ENCODE measurements at places on chromosomes 2 and 18.

DNA sequence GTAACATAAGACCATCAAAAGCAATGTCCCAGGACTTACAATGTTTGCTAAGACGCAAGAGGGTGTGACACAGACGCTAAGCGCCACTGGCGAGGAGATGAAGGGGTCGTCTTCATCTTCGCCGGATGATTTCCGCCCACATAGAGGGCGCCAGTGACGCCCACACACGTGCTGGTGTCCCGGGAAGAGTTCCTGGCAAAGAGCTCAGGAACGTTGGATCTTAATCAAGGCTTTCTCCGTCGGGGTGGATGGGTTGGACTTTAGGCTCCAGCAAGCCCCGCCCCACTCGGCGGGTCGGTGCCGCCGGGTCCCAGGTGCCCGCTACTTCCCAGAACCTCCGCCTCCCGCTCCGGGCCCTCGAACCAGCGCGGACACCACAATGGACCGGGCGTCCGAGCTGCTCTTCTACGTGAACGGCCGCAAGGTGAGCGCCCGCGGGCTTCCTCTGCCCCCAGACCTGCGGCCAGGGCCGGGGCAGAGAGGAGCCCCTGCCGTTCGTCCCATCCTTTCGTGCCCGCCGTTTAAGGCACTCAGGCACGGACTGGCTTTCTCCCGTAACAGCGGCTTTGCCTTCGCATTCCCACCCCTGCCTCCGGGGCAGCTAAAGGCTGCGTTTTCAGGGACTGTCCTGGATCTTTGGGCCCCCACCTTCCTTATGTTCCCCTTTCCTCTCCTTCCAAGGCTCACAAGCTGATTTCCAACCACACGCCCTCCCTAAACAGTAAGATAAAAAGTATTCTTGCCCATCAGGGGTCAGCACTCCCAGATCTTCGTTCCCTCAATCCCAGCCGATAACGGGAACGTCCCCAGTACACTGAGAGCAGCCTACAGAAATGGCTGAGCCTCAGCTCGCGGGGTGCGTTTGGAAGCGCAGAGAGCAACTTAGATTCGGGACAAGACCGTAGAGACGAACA, at the start of gene AOX1:
Gene AOX1, plus strand, starts transcription at position 285 of the 914 bp plus-strand sequence. Its CDS starts 95 bp downstream, at position 380.
- no peak for DNase-seq

- no peak for DNase-seq
Observed at GRCh38 chr2:235841863-235842262, 326.3 kb downstream of the GBX2 start.

- DNase-seq, result no peak
Observed at GRCh38 chr2:27322301-27322765, 564 bp downstream of the MPV17 start.

DNA sequence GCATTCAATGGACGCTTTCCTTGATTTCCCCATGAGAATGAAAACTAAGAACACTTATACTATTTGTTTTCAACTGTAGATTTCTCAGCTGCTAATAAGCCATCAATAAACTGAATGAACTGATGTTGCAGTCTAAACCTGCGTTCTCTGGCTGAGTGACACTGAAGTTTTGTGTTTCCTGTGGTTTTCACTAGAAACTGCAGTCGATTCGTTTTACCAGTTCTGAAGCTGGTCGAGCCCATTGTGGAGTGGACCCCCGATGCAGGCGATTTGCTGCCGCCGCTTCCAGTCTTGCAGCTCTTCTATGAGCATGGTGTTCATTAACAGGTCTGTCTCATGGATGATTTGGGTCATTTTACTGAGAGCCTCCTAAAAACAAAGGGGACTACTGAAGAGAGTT, 50.6 kb upstream of the STAT1 start:
- DNase-seq, result no peak

- DNase-seq, result no peak
Observed at GRCh38 chr2:36147670-36148390, 207.7 kb upstream of the CRIM1 start.

DNA sequence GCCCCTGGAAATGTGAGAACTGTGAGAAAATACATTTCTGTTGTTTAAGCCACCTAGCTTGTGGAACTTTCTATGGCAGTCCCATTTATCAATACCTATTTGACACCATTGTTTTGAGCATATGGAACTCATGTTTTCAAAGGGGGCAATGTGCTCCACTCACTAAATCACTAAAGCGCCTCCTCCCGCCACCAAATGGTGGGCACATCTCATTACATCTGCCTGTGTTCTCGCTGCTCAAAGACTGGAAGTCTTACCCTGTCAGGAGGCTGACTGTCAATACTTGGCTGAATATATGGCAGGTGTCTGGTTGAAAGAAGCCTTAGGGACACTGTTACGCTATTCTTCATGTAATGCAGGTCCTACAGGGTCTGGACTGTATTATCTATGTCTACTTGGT, 767.7 kb downstream of the TSN start:
- peak; percentile 19 for DNase-seq

GRCh38 chr18:55247032-55247431, 287.8 kb upstream of the CCDC68 start:
- no peak for DNase-seq
